RWPE1 (cell line): ENCODE measurements at places on chromosomes 4 and X.

DNA sequence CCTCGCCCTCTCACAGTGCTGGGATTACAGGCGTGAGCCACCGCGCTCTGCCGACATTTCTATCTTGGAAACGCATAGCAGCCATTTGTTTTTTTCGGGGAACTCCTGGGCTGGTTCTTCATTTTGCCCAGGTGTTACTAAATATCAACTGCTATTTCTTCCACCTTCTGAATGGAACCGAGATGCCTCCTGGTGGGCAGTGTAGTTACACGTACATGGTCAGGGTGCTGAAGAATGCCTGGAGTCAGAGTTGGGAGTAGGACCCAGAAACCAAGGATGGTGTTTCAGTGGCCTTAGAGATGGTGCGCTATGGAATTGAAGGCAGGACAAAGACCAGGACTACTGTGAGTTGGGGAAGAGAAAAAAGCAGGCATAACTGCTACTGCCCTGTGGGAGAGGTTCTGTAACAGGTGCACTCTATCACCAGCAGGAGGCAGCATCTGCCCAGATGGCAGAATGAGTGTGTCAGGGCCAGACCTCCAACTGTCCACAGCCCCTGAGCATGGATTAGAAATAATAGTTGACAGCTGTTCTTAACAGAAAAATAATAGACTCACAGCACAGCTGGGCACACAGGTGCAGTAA, 81.7 kb downstream of the ZC4H2 start:
- DNase-seq, result no peak

DNA sequence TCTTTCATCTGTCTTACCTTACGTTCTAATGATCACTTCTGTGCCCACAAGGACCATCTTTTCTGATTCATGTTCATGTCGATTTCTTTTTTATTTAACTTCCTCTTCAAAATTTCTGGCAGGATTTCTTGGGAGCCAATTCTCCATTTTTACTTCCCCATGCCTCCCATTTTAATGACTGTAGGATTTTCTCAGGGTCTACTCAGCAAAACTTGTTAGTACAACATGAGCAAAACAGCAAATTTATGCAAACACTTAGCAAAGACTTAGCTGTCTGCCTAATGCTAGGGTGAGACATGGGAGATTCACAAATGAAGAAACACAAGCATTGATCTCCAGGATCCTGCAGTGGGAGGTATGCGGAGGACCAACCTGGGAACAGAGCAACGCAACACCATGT, 5.5 kb downstream of the CD38 start:
- DNase-seq, result no peak

- DNase-seq, result no peak
These were observed 2036.4 kb upstream of the AGA start for GRCh38 chr4:179478608-179479007.

- no peak for DNase-seq
These were observed 72.8 kb downstream of the MANBA start for GRCh38 chr4:102687982-102688433.

- peak; percentile 8 for DNase-seq
These were observed 210.4 kb upstream of the HCCS start for GRCh38 chrX:10900585-10901289.

- no peak for DNase-seq
These were observed 51.5 kb upstream of the FTHL17 start for GRCh38 chrX:31123335-31123734.

- DNase-seq, result no peak
These were observed 13.4 kb upstream of the P2RY10 start for GRCh38 chrX:78931814-78932213.

GRCh38 chr4:176307666-176307930, 12.2 kb upstream of the SPCS3 start:
- no peak for DNase-seq

- peak; percentile 8 for DNase-seq
These were observed at the start of gene ZCCHC18 for GRCh38 chrX:104112326-104112951. Gene ZCCHC18 (plus strand): TSS chrX:104112523. CDS start chrX:104114112, 1,589 bp downstream.

DNA sequence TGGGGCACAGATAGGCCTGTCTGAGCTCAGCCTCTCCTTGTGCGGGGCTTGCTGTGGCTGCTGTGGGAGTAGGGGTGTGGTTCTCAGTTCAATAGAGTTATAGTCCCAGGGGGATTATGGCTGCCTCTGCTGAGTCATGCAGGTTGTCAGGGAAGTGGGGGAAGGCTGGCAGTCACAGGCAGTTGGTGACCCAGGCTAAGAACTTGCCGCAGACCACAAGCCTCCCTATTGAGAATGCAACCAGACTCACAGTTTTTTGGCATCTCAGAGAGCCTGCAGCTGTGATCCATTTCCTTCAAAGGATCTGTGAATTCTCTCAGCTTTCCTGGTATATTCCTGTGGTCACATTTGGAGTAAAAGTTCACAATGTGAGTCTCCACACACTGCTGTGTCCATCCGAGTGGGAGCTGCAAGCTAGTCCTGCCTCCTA, 364.9 kb downstream of the ZNF674 start:
- no peak for DNase-seq

DNA sequence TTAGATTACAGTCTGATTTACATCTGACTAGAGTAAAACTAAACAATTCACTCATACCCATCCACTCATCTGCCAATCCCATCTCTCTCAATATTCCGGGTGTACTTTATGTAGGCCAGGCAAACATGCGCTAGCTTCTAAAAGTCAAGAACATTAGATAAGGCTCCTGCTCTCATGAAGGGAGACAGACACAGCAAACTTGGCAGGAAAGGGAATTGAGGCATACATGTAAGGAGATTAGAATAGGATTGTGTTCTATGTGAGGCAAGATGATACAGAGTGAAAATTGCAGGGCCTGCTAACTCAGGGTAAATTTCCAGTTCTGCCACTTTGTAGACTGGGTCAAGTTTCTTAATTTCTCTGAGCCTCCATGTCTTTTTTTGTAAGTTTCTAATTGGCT, 135.8 kb downstream of the CDS1 start:
- no peak for DNase-seq

- peak; percentile 5 for DNase-seq
These were observed 457.4 kb downstream of the CENPC start for GRCh38 chr4:67087897-67088296.
